ENCODE measurements at places on chromosomes 7 and 10.

DNA sequence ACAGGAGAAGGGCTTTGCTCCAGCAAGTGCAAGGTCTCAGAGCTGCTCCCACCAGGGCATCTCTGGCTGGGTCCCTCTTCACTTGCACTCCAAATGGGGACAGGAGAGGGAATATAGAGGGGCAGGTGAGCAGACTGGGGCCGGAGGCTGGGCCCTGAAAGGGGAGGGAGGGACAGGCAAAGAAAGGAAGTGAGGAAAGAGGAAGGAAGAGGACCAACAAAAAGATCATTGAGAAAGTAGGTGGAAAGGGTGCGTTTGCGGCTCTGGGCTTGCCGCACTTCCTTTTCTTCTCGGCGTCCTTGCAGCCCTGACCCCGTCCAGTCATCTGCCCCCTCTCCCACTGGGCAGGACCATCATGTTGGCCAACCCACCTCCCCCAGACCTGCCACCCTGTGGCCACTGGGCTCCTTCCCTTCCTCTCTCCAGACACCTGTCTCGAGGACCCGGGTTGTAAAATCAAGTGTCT is 14.0 kb downstream of the ITPRIP start:
- no peak for DNase-seq

- DNase-seq: peak; percentile 51
Observed at GRCh38 chr7:158740657-158741293, 36.2 kb upstream of the NCAPG2 start.

GRCh38 chr10:51638211-51638610 is 61.2 kb downstream of the CSTF2T start:
- DNase-seq: no peak

- DNase-seq: no peak
Observed at GRCh38 chr7:52775876-52776275, 259.6 kb upstream of the POM121L12 start.

DNA sequence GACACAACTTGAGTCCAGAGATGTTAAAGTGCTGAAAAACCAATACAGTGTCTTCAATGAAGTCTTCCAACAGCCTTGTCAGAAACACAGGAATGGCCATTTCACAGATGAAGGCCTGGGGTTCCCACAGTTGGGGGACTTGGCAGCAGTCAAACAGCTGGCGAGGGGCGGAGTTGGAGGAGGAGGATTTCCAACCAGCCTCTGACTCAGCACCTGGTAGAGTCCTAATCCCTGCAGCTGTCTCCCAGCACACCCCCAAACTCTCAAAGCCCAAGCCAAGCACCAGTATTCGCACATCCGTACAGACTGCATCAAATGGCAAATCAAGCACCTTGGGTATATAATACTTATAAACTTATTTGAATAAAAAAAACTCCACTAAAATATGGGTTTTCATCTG is 28.0 kb downstream of the CTBP2 start:
- DNase-seq: no peak

GRCh38 chr10:33327751-33328150 is 6.7 kb downstream of the NRP1 start:
- DNase-seq: no peak

DNA sequence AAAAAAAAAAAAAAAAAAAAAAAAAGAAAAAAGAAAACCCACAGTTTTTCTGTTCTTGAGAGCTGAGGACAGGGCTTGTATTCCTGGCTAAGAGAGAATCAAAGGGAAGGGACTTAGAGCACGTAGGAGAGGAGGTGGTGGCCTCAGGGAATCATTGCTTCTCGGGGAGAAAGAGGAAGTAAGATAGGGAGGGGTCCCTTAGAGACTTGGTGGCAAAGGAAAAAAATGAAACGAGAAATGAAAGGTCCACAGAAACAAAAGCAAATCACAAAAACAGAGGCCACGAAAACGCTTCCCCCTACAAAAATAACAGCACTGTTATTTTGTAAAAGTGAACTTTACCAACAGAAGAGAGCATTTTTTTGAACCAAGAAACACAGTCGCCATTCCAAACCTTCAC is 323.1 kb upstream of the GALNT17 start:
- no peak for DNase-seq

DNA sequence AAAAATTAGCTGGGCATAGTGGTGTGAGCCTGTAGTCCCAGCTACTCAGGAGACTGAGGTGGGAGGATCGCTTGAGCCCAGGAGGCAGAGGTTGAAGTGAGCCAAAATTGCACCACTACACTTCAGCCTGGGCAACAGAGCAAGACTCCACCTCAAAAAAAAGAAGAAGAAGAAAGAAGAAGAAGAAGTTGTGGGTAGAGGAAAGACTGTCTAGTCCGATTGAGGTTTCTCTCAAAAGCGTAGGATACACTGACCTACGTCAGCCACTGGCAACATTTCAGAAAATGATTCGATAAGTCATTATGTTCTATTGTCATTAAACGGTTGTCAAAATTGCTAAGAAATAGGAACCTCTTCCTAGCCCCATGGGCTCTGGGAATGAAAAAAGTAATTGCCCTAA is 22.3 kb upstream of the RHBDD2 start:
- DNase-seq: no peak

- no peak for DNase-seq
Observed at GRCh38 chr7:36198854-36199266, 45.8 kb downstream of the EEPD1 start.

DNA sequence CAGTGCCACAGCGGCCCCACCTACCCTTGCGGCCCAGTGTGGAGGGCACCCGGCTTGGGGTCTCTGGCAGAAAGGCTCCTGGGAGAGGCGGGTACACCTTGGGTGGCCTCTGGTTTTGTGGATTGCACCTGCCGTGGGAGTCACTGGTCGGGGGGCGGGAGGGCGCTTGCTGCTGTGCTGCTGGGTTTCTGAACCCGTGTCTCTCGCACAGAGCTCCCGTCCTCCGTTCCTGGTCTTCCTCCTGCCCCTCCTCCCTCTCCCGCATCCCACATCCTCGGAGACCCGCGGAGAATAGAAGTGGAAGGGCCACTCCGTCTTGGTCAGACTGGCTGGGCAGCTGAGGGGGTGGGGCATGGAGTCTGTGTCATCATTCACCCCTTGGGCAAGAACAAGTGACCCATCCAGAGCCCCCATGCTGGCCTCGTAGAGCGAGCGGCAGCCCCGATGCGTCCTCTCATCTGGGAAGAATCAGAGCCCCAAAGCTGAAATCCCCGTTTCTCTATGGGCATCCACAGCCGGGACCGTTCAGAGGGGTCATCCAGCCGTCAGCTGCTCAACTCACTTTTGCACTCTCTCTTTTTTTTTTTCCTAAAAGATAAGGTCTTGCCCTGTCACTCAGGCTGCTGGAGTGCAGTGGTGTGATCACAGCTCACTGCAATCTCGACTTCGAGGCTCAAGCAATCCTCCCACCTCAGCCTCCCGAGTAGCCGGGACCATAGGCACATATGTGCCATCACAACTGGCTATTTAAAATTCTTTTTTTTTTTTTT is 4.0 kb downstream of the MAFK start:
- no peak for DNase-seq

GRCh38 chr7:30634193-30634626 is 39.5 kb downstream of the GARS1 start:
- DNase-seq: no peak

- no peak for DNase-seq
Observed at GRCh38 chr10:69712342-69712741, 82.3 kb downstream of the FAM241B start.

- DNase-seq: no peak
Observed at GRCh38 chr10:110700947-110701616, 56.9 kb downstream of the RBM20 start.

DNA sequence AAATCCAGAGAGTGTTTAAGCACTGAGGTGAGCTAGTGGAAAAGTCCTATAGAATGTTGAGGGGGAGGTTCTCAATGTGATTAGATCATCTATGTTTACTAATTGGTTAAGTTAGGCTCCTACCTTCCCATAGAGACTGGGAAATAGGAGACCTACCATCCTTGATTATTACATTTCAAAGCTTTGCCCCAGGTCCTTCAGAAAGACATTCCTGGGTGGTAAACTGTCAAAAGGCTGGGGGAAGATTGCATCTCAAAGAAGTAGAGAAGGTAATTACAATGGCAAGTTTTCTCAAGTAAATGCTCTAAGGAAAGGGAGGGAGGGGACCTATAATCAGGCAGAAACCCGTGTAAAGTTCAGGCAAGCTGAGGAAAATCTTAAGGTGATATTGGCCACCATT is 247.8 kb upstream of the SMIM30 start:
- no peak for DNase-seq

DNA sequence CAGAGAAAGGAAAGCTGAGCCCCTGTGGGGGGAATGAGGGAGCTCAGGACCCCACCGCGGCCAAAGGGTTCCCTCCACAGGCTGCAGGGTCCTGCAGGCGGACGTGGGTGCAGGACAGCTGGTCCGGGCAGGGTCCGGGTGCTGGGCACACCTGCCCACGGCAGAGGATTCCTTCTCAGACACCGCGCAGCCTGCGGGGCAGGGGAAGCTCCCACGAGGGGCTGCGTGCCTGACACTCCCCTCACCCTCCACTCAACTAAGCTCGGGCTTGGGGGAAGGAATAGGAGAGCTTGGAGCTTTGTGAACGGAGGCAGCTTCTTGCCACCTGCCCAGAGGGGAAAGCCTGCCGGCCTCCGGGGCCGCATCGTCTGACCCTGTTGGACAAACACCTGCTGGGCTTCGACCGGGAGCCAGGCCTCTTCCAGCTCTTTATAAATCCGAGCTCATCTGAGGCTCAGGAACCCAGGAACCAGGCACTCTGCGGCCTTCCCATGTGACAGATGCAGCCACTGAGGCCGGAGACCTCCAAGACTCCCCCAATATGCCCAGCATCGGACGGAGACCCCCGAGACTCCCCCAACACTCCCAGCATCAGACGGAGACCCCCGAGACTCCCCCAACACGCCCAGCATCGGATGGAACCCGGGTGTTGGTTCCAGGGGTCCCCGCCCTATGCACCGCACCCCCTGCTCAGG is 97.3 kb downstream of the PDGFA start:
- no peak for DNase-seq

- no peak for DNase-seq
Observed at GRCh38 chr10:94192974-94193373, 169.8 kb downstream of the NOC3L start.
